ENCODE measurements at places on chromosomes 12 and 14. TPM values are rescaled to one million over a fixed set of nuclear protein-coding genes. Genes with fewer than 3 reads are reported as not detected.

The IAPP gene
- not detected for total RNA-seq

The CACNA1C gene
- total RNA-seq, result 0.09 TPM

The CABP1 gene
- not detected for total RNA-seq

The KCNA1 gene
- total RNA-seq, result not detected

The GLS2 gene
- total RNA-seq, result 0.89 TPM

The CDCA3 gene
- 77.3 TPM for total RNA-seq

The ACSS3 gene
- total RNA-seq, result not detected

The SYNDIG1L gene
- total RNA-seq, result not detected

The DTX1 gene
- total RNA-seq, result not detected

The SLCO1C1 gene
- not detected for total RNA-seq

The SERPINA12 gene
- total RNA-seq, result not detected

The TAS2R31 gene
- total RNA-seq, result 3.9 TPM

The CD63 gene
- 188 TPM for total RNA-seq

The RPL10L gene
- not detected for total RNA-seq

The CLEC2D gene
- 269 TPM for total RNA-seq

The IKBIP gene
- total RNA-seq, result 23.6 TPM

The DHRS2 gene
- 2.0 TPM for total RNA-seq

The TRIM9 gene
- total RNA-seq, result 0.18 TPM

The P2RX2 gene
- not detected for total RNA-seq

The WNT1 gene
- not detected for total RNA-seq

The TC2N gene
- 202 TPM for total RNA-seq

The PRH2 gene
- not detected for total RNA-seq

The WDR89 gene
- 22.1 TPM for total RNA-seq

The COL2A1 gene
- total RNA-seq, result 0.32 TPM

The TMEM229B gene
- 19.4 TPM for total RNA-seq

The GYS2 gene
- total RNA-seq, result 0.23 TPM

The LRRK2 gene
- total RNA-seq, result not detected

The PNP gene
- total RNA-seq, result 160 TPM

The CCDC197 gene
- not detected for total RNA-seq

The SLC25A21 gene
- not detected for total RNA-seq

The EPS8 gene
- total RNA-seq, result 3.9 TPM

The HCFC2 gene
- total RNA-seq, result 14.2 TPM

The AKAP6 gene
- 0.45 TPM for total RNA-seq

The TBX3 gene
- total RNA-seq, result not detected

The KRT85 gene
- not detected for total RNA-seq

The SIX4 gene
- 0.82 TPM for total RNA-seq

The PTGER2 gene
- total RNA-seq, result 123 TPM

The PPM1H gene
- total RNA-seq, result 0.11 TPM

The DPF3 gene
- 2.7 TPM for total RNA-seq
